ENCODE measurements at places on chromosomes 5 and 9.

GRCh38 chr5:32098890-32099310 is 75.2 kb downstream of the GOLPH3 start:
- DNase-seq, result no peak

- DNase-seq, result no peak
These were observed 80.3 kb downstream of the HSD17B4 start for GRCh38 chr5:119532637-119533036.

DNA sequence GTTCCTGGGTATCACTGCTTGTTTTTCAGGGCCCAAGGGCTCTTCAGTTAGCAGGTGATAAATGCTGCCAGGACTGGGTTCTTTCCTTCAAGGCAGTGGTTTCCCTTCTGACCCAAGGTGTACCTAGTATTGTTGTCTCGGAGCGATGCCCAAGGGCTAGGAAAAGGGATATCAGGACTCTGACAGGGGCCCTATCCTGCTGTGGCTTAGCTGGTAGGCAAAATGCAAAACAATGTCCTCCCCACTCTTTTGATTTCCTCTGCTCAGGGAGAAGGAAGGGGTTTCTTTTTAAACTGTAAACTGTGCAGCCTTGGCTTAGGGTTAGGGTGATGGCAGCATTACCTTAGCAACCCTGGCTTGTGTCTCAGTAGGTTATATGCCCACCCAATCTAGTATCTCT is 508.8 kb upstream of the CTNND2 start:
- DNase-seq, result no peak

DNA sequence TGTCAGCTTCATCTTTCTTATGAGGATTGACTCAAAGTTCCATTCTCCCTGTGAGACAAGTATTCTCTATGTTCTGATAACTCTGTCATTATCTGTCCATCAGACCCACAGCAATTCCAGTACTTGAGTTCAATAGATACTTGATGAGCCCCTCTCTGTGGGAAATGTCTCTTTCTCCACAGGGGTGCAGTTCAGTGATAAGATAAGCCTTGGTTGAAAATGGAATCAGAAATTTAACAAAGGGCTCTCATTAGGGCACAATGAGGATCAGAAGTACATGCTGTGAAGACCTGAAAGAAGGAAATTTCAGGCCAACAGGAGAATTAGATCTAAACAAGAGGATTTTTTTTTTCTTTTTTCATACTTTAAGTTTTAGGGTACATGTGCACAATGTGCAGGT is 737.3 kb downstream of the MTRR start:
- DNase-seq, result no peak
